ENCODE measurements at places on chromosomes 5 and 9. TPM values are rescaled to one million over a fixed set of nuclear protein-coding genes. Genes with fewer than 3 reads are reported as not detected.

The IFNA2 gene
- not detected for polyA plus RNA-seq

The DBH gene
- polyA plus RNA-seq, result not detected

The LSM11 gene
- 4.5 TPM for polyA plus RNA-seq

The CCDC152 gene
- 0.36 TPM for polyA plus RNA-seq

The BNC2 gene
- not detected for polyA plus RNA-seq

The AK8 gene
- polyA plus RNA-seq, result 0.09 TPM

The CDH10 gene
- 0.01 TPM for polyA plus RNA-seq

The CARTPT gene
- not detected for polyA plus RNA-seq

DNA sequence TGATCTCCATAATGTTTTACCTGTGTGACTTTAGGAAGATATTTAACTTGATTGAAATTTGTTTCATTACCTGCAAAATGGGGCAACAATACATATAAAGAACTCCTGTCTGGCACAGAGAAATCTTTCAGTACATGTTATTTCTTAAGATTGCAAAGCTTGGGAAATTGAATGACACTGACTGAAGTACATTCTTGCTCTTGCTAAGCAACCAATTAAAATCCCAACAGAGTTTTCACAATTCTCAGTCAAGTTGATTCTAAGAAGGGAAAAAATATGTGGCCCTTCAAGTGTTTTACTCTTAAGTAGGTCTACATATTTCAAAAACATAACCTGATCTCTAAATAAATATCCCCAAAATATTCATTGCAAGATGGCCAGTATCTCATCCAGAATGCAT is 2187.0 kb upstream of the ACO1 start:
- no peak for DNase-seq
- H3K36me3 ChIP-seq, result no peaks in the 10 kb centered on the region
- H3K4me1 ChIP-seq, result no peaks in the 10 kb centered on the region
- no peak overlapping the region for H3K4me3 ChIP-seq
- no peaks in the 10 kb centered on the region for H3K27me3 ChIP-seq

DNA sequence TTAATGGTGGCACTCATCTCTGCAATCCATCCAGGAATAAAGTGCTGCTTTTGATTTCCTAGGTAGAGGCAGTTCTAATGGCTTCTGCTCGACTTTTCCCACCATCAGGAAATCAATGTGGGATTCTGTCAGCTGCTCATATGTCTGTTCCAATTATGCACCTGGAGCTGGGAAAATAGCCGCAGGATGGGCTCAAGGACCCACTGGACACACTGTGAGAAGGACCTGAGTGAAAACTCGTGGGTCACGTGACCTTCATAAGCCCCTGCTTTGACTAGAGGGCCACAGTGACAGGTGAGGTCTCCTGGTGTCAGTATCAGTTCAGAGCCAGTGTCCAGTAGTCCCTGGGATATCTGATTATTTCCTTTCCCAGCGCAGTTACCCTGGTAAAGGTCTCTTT is 17.9 kb upstream of the PTGES start:
- no peak for DNase-seq
- H3K4me3 ChIP-seq, result no peak overlapping the region
- H3K27ac ChIP-seq, result no peak overlapping the region
- H3K4me1 ChIP-seq, result peaks cover 13% of the 10 kb centered on the region

- H3K36me3 ChIP-seq, result peaks cover 17% of the 10 kb centered on the region
- DNase-seq, result no peak
- H3K4me1 ChIP-seq, result no peaks in the 10 kb centered on the region
- no peaks in the 10 kb centered on the region for H3K27me3 ChIP-seq
- H3K27ac ChIP-seq, result no peak overlapping the region
- no peak overlapping the region for H3K4me3 ChIP-seq
These were observed 407.7 kb downstream of the KDM4C start for GRCh38 chr9:7165331-7165975.

DNA sequence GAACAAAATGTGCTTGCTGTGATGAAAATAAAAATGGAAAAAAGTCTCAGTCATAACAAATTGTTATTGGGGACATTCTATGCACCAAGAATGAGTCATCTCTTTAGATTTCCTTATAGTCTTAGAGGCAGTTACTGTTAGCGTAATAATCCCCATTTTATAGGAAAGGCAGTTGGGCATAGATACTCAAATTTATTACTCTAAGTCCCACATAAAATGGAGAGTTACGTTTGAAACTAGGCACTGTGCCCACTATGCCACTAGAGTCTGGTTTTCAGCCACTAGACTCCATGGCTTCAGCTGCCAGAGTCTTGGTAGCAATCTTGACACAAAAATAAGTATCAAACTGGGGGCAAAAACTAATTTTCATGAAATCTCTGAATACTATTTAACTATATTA is 317.9 kb upstream of the MEF2C start:
- no peak overlapping the region for H3K4me3 ChIP-seq
- no peak for DNase-seq
- H3K27me3 ChIP-seq, result no peaks in the 10 kb centered on the region
- H3K36me3 ChIP-seq, result no peaks in the 10 kb centered on the region

DNA sequence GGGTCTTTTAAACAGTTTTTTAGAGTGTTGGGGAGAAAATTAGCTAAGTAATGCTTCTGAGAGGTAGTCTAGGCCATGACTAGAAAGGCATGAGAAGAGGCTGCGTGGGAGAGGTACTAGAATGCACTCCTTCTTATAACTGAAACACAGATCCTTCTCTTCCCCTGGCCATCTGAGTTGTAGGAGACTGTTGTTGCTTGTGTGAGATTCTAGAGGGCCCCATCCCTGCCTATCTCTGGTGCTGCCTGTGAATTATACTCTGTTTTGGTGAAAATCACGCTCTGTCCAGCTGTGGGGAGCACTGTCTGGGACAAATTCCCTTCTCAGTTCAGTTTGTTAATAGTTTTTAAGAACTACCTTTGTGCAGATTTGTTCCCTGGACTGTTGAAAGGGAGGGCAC is 37.5 kb downstream of the MAP1B start:
- no peaks in the 10 kb centered on the region for H3K27me3 ChIP-seq
- H3K36me3 ChIP-seq, result no peaks in the 10 kb centered on the region
- no peaks in the 10 kb centered on the region for H3K4me1 ChIP-seq
- H3K27ac ChIP-seq, result no peak overlapping the region

- no peak overlapping the region for H3K27ac ChIP-seq
- no peaks in the 10 kb centered on the region for H3K27me3 ChIP-seq
- no peaks in the 10 kb centered on the region for H3K4me1 ChIP-seq
- DNase-seq, result no peak
- H3K36me3 ChIP-seq, result no peaks in the 10 kb centered on the region
These were observed 185.0 kb downstream of the SEMA6A start for GRCh38 chr5:116389601-116390000.

GRCh38 chr5:56513141-56513540 is 280.0 kb upstream of the ANKRD55 start:
- no peak overlapping the region for H3K27ac ChIP-seq
- DNase-seq, result no peak
- peaks cover 54% of the 10 kb centered on the region for H3K4me1 ChIP-seq
- no peaks in the 10 kb centered on the region for H3K27me3 ChIP-seq
- no peaks in the 10 kb centered on the region for H3K36me3 ChIP-seq

DNA sequence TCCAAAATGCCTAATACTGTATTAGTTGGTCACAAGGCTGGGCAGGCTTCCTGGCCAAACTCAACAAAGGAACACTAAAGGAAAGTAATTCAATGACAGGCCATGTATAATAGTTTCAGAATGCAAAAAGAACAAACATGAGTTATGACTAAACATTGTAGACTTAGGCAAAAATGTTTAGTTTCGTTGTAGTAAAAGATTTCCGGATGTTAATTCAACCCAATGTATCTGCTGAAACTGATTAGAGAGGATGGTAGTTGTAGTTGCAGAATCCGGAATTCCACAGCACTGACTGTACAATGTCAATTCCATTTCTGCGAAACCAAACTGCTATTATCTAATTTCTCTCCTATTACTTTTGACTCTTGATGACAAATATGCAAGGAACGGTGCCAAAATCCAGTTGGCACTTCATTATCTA is 117.9 kb upstream of the FST start:
- H3K27me3 ChIP-seq, result no peaks in the 10 kb centered on the region
- H3K4me3 ChIP-seq, result no peak overlapping the region
- no peaks in the 10 kb centered on the region for H3K36me3 ChIP-seq
- H3K27ac ChIP-seq, result no peak overlapping the region

- H3K4me3 ChIP-seq, result no peak overlapping the region
- H3K27me3 ChIP-seq, result no peaks in the 10 kb centered on the region
- no peaks in the 10 kb centered on the region for H3K4me1 ChIP-seq
These were observed 41.7 kb downstream of the TMEM161B start for GRCh38 chr5:88226881-88227450.

DNA sequence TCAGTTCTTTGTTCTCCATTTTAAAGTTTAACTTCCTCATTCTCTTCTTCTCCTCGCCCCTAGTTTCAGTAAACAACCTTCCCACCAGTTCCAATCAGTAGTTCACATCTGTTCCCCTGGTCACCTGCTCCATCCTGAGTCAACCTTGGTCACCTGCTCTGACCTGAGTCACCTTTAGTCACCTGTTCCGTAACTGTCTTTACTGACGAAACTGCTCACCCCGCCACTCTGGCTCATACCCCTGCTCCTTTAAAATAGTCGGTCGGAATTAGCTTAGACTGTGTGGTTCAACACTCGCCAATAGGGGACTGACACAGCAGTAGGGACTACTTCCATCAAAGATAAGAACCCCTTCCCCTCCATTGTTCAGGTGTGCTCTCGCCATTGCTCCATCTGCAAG is 76.3 kb upstream of the GPBP1 start:
- no peaks in the 10 kb centered on the region for H3K36me3 ChIP-seq
- no peaks in the 10 kb centered on the region for H3K27me3 ChIP-seq
- DNase-seq, result no peak
- H3K27ac ChIP-seq, result no peak overlapping the region
- no peak overlapping the region for H3K4me3 ChIP-seq

- H3K4me3 ChIP-seq, result no peak overlapping the region
- no peaks in the 10 kb centered on the region for H3K4me1 ChIP-seq
- H3K27me3 ChIP-seq, result no peaks in the 10 kb centered on the region
- DNase-seq, result no peak
- no peaks in the 10 kb centered on the region for H3K36me3 ChIP-seq
- no peak overlapping the region for H3K27ac ChIP-seq
These were observed 213.9 kb downstream of the IRX2 start for GRCh38 chr5:2537378-2538145.

GRCh38 chr9:87127978-87128614 is 180.8 kb upstream of the GAS1 start:
- no peaks in the 10 kb centered on the region for H3K4me1 ChIP-seq
- no peaks in the 10 kb centered on the region for H3K27me3 ChIP-seq
- H3K4me3 ChIP-seq, result no peak overlapping the region
- DNase-seq, result no peak
- H3K27ac ChIP-seq, result no peak overlapping the region
- no peaks in the 10 kb centered on the region for H3K36me3 ChIP-seq

- H3K36me3 ChIP-seq, result no peaks in the 10 kb centered on the region
- H3K4me1 ChIP-seq, result peaks cover 9% of the 10 kb centered on the region
- H3K27me3 ChIP-seq, result no peaks in the 10 kb centered on the region
- H3K27ac ChIP-seq, result no peak overlapping the region
These were observed 24.4 kb upstream of the VDAC1 start for GRCh38 chr5:134029156-134029555.

DNA sequence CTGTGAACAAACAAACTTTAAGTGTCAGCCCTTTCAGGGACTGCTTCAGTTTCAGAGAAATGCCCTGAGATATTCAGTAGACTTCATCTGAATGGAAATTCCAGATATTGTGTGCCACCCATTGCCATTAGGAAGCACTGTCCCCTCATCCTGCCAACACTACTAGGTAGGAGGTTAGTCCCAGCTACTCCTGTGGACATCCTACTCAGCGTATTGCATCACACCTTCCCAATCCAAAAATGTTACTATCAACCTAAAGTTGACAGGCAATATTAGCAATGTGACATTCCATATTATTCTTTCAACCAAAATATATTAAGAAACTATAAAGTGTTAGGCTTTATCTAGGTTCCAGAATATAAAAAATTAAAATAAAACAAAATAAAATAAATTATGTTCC is 552.0 kb upstream of the ST8SIA4 start:
- no peak overlapping the region for H3K27ac ChIP-seq
- no peaks in the 10 kb centered on the region for H3K27me3 ChIP-seq
- no peak overlapping the region for H3K4me3 ChIP-seq
- DNase-seq, result no peak

DNA sequence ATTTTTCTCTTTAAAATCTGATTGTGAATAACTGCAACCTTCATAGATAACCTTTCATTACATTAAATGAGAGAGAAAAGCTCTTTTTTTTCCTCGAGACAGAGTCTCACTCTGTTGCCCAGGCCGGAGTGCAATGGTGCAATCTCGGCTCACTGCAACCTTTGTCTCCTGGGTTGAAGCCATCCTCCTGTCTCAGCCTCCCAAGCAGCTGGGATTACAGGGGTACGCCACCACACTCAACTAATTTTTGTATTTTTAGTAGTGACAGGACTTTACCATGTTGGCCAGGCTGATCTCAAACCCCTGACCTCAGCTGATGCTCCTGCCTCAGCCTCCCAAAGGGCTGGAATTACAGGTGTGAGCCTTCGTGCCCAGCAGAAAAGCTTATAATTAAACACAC is 69.9 kb upstream of the ERBIN start:
- peaks cover 13% of the 10 kb centered on the region for H3K4me1 ChIP-seq
- no peak overlapping the region for H3K4me3 ChIP-seq
- no peaks in the 10 kb centered on the region for H3K27me3 ChIP-seq
- no peak for DNase-seq

- no peak for DNase-seq
- H3K27ac ChIP-seq, result peak overlapping the region; percentile 96
- no peaks in the 10 kb centered on the region for H3K36me3 ChIP-seq
- H3K27me3 ChIP-seq, result no peaks in the 10 kb centered on the region
- peaks cover 26% of the 10 kb centered on the region for H3K4me1 ChIP-seq
These were observed 19.8 kb downstream of the EXOSC2 start for GRCh38 chr9:130713286-130713960.

GRCh38 chr5:177498013-177498787 is 796 bp upstream of the PDLIM7 start:
- H3K27me3 ChIP-seq, result peaks cover 36% of the 10 kb centered on the region
- H3K36me3 ChIP-seq, result no peaks in the 10 kb centered on the region
- H3K4me3 ChIP-seq, result peak overlapping the region; percentile 26

GRCh38 chr5:168658394-168658793 is 79.2 kb upstream of the PANK3 start:
- H3K27me3 ChIP-seq, result no peaks in the 10 kb centered on the region
- peaks cover 32% of the 10 kb centered on the region for H3K4me1 ChIP-seq
- H3K27ac ChIP-seq, result no peak overlapping the region
- DNase-seq, result no peak
- no peaks in the 10 kb centered on the region for H3K36me3 ChIP-seq

GRCh38 chr9:28332648-28333047 is 759.4 kb upstream of the C9orf72 start:
- no peak overlapping the region for H3K4me3 ChIP-seq
- no peaks in the 10 kb centered on the region for H3K36me3 ChIP-seq
- DNase-seq, result no peak

DNA sequence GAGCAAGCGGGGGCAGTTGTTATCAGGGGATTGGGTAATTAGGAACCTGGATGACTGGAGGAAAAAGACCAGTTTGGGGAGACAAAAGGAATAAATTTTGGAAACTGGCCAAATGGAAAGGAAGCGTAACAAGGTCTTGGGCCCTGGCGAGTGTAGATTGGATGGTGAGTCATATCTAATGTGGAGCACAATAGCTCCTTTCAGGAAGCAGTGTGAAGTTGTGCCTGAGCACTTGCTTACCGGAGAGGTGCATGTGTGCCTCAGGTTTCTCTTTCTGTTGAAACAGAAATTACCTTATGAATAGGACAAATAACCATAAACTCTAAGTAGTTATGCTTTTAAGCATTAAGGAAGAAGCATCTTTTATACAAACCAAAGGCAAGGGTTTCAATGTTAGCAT is 176.4 kb downstream of the KIF4B start:
- H3K4me3 ChIP-seq, result no peak overlapping the region
- no peak overlapping the region for H3K27ac ChIP-seq
- H3K36me3 ChIP-seq, result no peaks in the 10 kb centered on the region
- H3K4me1 ChIP-seq, result no peaks in the 10 kb centered on the region
- DNase-seq, result peak; percentile 3

GRCh38 chr5:76419597-76420298 is 16.7 kb downstream of the IQGAP2 start:
- no peak overlapping the region for H3K27ac ChIP-seq
- no peaks in the 10 kb centered on the region for H3K27me3 ChIP-seq
- H3K4me3 ChIP-seq, result no peak overlapping the region
- H3K4me1 ChIP-seq, result peaks cover 34% of the 10 kb centered on the region
- H3K36me3 ChIP-seq, result no peaks in the 10 kb centered on the region

All from HepG2 (cell line).